Fibroblast of skin of left biceps (primary cell): ENCODE measurements at places on chromosomes 13 and 19.

- no peak for DNase-seq
Measured at GRCh38 chr13:69418319-69418718, 689.3 kb upstream of the ATXN8OS start.

GRCh38 chr19:38079926-38080380 lies 144.1 kb downstream of the DPF1 start:
- DNase-seq: peak; percentile 53

- no peak for DNase-seq
Measured at GRCh38 chr13:30037306-30037705, 186.9 kb upstream of the UBL3 start.

DNA sequence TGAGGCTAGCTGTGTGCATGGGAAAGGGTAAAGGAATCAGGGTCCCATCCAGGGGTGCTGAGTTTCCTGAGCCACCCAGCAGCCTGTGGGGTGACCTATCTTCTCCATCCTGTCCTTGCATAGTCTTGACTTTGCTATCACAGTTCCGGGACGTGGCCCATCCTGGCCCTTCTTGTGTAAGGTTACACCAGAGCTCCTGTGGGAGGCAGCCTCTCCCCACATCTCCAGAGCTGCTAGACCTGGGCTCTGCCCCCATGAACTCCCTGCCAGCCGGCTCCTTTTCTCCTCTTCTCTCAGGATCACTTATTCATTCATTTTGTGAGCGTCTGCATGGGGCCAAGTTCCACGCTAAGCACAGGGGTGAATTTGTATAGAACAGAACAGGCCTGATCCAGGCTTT lies 238.9 kb downstream of the TSHZ3 start:
- DNase-seq: no peak

- no peak for DNase-seq
Measured at GRCh38 chr13:73873940-73874830, 260.0 kb downstream of the KLF12 start.
